Placental pericyte (primary cell): ENCODE measurements at places on chromosomes 2 and 18. TPM values are rescaled to one million over a fixed set of nuclear protein-coding genes. Genes with fewer than 3 reads are reported as not detected.

RAX gene
- total RNA-seq, result not detected in 2 replicates

REG3G gene
- not detected in 2 replicates for total RNA-seq

MRO gene
- total RNA-seq, result not detected in 2 replicates

GPR75 gene
- total RNA-seq, result 1.3 and 4.9 TPM in 2 replicates

NEB gene
- 0.22 and 0.29 TPM in 2 replicates for total RNA-seq

RGPD4 gene
- under 0.01 TPM in 1 of 2 replicates, not detected in the other for total RNA-seq

KCNG2 gene
- total RNA-seq, result not detected in 2 replicates

LGALSL gene
- 0.86 and 4.4 TPM in 2 replicates for total RNA-seq

CEP68 gene
- 5.0 and 5.4 TPM in 2 replicates for total RNA-seq

GCA gene
- total RNA-seq, result 1.1 and 1.8 TPM in 2 replicates

AMER3 gene
- total RNA-seq, result not detected in 2 replicates

EML6 gene
- total RNA-seq, result 2.2 and 3.0 TPM in 2 replicates

CDH19 gene
- total RNA-seq, result not detected in 2 replicates
